Stimulated activated CD8-positive, alpha-beta memory T cell treated with anti-CD3 and anti-CD28 coated beads, Interleukin-7, amount 100 ng/mL, for 24 hours (primary cell): ENCODE measurements at places on chromosomes 5 and 9.

- DNase-seq = no peak
Measured at GRCh38 chr9:113911850-113912557, 35.9 kb downstream of the ZNF618 start.

GRCh38 chr9:125260561-125260960 is 1.1 kb upstream of the GAPVD1 start:
- DNase-seq = no peak

DNA sequence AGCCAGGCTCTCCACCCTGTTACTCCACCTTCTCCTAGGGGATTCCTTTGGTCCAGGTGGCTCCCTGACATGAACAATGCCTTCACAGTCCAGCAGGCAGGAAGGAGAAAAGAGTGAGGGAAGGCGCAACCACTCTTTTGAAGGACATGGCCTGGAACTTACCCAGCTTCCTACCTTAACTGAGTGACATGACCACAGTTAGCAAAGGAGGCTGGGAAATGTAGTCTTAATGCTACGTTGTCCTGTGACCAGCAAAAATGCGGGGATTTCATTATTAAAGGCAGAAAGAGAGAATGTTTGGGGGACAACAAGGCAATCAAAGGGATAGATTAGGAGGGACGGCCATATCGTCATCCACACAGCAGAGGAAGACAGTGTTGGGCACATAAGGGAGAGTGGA is 100.3 kb upstream of the ERCC6L2 start:
- DNase-seq = no peak

- no peak for DNase-seq
Measured at GRCh38 chr5:61397238-61397637, 65.2 kb downstream of the ZSWIM6 start.

DNA sequence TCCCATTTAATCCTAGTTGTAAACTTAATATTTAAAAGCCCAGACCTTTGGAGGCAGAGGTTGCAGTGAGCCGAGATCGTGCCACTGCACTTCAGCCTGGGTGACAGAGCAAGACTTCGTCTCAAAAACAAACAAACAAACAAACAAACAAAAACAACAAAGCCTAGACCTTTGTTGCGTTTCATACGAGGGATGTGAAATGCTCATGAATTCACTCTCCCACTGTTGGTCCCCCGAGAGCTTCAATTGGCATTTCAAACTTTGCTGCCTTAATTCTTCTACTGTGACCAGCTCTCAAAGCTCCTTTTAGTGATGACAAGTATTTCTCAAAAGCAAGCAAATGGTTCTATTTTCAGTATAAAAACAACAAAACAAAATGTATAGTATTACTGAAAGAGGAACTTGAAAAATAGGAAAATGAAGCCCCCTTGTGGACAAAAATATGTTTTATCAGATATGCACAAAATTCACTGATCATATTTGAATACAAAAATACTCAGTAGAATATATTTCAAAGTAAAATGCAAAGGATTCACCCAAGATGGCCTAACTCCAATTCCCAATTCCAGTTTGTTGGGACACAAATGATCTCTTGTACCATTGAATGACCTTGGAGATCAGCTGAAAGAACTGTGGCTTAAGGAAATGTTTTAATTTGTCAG is 140.4 kb downstream of the ESM1 start:
- no peak for DNase-seq
